ENCODE measurements at places on chromosomes 2 and 18.

DNA sequence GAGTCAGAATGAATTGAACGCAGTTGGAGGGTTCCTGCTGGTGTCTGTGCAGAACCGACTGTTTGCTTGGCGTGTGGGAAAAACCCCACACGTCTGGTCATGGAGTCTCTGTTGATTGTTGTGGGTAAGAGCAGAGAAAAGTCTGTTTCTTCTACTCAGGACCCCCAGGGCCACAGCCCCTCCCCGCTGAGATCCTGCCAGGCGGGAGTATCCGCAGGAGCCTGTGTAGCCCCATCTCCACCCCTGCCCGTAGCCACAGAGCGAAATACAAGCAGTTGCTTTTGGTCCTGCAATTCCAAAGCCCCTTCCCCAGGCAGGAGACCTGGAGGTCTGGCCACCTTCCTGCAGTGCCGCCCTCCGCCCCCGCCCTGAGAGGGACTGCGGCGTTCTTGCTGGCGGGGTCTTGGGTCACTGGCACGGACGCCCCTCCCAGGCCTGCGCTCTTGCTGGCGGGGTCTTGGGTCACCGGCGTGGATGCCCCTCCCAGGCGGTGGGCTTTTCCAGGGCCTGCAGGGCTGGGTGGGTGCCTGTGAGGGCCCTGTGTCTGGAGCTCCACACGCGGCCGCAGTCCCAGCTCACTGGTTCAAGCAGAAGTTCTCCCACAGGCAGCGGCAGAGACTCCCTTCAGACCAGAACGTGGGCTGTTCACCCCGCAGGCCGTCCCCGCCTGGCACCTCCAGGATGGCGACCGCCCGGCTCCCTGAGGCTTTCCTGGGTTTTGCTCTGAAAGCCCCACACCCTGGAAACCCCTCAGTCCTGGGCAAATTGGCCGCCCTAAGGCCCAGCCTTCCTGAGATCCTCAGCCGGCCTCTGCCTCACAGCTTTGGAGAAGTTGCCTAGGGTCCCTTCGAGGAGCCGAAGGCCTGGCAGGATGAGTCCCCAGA lies 76.0 kb upstream of the CTDP1 start:
- no peak for DNase-seq

DNA sequence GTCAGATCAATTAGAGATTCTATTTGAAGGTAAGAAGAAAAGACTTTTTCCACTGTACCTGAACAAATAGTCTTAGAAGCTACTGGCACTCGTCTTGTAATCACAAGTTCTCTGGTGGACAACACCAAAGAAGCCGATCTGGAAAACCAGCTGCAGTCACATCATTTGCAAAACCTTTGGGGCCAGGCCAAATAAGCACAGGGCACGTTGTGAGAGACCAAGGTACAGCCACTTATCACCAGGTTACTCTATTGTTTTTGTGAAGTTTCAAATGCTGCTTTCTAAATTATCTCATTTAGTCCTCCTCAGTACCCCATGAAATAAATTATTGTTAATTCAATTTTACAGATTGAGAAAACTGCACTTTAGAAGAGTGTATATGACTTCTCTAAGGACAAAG lies 18.5 kb downstream of the ROCK1 start:
- no peak for DNase-seq

- DNase-seq: no peak
These were observed 150.8 kb upstream of the SPATS2L start for GRCh38 chr2:200155652-200156051.

- DNase-seq: no peak
These were observed 51.4 kb upstream of the MAP4K3 start for GRCh38 chr2:39488450-39488849.

GRCh38 chr2:55587-56448 lies 9.5 kb upstream of the FAM110C start:
- no peak for DNase-seq

GRCh38 chr2:206670531-206671319 lies 28.4 kb downstream of the FAM237A start:
- no peak for DNase-seq

GRCh38 chr18:12904012-12904516 lies 20.0 kb upstream of the PTPN2 start:
- peak; percentile 54 for DNase-seq

GRCh38 chr2:233912691-233913423 lies 4.3 kb upstream of the TRPM8 start:
- DNase-seq: no peak

DNA sequence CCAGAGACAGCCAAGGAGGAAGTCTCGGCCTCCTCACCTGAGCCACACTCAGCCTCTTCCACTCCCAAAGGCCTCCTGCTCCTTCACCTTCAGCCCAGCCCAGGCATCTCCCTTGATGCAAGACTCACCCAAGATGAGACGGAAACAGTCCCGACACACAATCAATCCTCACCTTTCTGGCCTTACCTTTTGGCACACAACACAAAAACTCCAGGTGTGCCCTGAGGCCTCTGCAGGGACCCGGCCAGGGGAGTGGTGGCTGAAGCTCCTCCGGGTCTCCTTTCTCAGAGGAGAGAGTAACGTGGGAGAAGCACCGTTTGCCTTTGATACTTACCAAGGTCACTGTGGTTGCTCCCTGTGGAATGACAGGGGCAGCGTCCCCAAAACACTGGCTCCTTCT lies 23.8 kb upstream of the EFHD1 start:
- no peak for DNase-seq

GRCh38 chr2:112182581-112183034 lies 44.4 kb downstream of the FBLN7 start:
- peak; percentile 36 for DNase-seq

DNA sequence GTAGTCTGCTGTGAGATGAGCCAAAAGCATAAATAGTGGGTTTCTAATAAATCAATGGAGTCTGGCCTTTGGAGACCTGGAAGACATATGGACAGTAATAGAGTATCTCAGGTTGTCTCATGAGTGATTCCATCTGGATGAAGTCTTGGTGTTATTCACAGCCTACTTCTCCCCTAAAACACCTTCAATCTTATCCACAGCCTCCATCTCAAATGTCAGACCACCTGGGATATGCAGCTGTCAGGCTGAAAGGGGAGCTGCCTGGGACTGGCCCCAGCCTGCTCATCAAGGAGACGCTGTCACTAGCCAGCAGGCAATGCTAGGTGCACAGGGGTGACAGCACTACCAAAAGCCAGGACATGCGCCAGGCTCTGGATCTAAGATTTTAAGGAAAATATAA lies 684.0 kb upstream of the ZEB2 start:
- DNase-seq: no peak

DNA sequence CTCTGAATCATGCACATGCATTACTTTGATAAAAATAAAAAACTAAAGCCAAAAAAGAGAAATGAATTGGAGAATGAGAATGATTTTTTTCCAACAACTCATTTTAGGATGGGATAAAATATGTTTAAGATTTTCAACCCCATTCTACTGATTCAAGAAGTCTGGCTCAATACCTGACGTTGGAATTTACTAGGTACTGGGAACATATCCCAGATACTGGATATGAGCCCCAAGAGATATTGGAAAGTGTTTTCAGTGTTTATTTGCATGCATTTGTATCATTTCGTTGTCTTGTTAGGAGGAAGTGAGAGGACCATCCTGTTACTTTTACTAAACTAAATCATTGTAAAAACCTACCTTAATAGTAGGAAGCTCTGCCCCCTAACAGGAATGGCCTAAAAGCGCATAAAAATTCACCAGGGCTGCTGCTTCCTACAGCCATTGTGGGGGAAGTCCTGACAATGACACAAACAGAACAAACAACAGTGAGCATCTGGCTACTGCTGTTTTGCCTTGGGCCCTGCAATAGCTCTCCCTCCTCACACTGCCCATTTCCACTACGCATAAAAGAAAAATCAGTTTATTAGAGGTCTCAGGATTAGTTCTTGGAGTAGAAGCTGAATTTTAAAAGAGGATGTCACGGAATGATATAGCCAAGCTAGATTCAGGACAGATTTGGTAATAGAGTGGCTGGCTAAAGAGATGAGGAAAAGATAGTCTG lies 35.2 kb downstream of the ANKAR start:
- no peak for DNase-seq

DNA sequence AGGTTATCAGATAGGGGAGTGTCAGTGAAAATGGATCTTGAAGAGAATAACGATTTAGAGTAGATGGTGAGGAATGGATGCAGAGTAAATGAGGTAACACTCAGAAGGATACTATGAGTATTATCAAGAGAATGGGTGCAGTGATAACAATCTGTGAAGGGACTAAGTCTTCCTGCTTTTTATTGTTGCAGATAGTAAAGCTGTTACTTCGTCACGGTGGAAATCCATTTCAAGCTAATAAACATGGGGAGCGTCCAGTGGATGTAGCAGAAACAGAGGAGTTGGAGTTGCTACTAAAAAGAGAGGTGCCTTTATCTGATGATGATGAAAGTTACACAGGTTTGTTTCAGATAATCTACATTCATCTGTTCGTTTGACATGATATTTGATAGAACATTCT lies 85.1 kb downstream of the ANKRD12 start:
- no peak for DNase-seq

- DNase-seq: no peak
These were observed 203.3 kb downstream of the TCF4 start for GRCh38 chr18:55384551-55385275.

GRCh38 chr2:231925303-231926179 lies 655 bp downstream of the NPPC start:
- DNase-seq: peak; percentile 68

GRCh38 chr2:23042216-23042906 lies 342.6 kb upstream of the KLHL29 start:
- DNase-seq: no peak

GRCh38 chr2:188324067-188324466 lies 32.4 kb downstream of the GULP1 start:
- no peak for DNase-seq

- no peak for DNase-seq
These were observed 78.7 kb downstream of the DGKD start for GRCh38 chr2:233433029-233433428.

DNA sequence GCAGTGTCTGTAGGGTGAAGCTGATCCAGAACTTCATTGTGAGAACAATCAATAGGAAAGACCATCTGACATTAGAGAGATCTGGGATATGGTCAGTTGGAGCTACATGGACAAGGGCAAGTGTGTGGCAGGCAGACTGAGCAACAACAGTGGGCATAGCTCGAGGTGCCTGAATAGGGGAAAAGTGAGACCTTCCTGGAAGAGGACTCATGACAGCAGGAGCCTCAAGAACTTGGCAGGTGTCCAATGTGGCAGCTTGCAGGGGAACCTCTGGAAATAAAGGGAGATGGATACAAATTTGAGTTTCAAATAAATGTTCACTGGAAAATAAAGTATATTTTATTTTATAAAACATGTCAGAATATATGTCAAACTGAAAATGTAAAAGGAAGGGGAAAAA lies 117.9 kb downstream of the TANC1 start:
- DNase-seq: no peak

DNA sequence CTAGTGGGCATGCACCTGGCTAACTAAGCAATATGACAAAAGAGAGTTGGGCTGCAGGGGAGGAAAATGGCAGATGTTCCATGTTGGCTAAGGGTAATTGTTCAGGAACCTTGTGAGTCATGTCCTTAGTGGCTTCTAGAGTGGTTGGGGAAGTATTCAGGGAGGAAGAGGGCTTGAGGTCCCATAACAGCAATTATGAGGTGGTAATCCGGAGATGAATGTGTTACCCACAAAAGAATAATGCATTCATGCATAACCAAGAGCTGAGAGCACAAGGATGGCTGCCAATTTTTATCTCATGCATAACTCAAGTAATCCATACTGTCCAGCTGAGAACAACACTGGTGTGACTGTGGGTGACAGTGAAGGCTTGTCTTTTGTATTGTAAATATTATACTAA lies 42.9 kb downstream of the TMEFF2 start:
- no peak for DNase-seq

- peak; percentile 66 for DNase-seq
These were observed 33.6 kb downstream of the PLCL1 start for GRCh38 chr2:197838036-197838435.

DNA sequence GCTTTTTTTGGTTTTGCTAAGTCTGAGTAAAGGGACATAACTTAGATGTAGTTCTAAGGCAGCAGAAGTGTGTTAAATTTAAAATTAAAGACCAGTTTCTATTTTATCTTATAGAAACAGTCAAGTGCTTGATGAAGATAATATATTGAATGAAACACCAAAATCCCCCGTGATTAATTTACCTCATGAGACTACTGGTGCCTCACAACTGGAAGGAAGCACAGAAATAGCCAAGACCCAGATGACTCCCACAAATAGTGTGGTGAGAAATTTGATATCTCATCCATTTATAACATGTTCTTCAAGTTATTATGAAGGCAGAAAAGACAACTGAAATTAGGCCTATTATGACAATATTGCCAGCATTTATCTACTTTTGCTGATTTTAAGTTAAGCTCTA lies 45.6 kb downstream of the APLF start:
- no peak for DNase-seq

- DNase-seq: no peak
These were observed 5.0 kb downstream of the RUFY4 start for GRCh38 chr2:218074031-218074430.

- no peak for DNase-seq
These were observed 370.2 kb upstream of the LYPD1 start for GRCh38 chr2:133040170-133040569.

DNA sequence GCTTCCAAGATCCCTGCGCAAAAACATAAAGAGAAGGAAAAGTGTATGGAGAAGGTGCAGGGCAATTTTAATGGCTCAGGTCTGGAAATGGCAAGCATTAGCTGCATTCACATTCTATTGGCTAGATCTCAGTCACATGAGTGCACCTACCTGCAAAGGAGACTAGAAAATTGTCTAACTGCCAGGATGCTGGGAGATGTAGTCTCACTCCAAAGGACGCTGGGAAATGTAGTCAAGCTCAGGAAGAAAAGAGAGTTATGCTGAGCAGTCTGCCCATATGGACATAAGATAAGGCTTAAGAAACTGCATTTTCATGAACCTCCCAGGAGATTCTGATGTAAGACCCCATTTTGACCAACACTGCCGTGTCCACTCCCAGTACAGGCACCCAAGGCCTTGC lies 9.5 kb upstream of the KLHL29 start:
- DNase-seq: no peak

DNA sequence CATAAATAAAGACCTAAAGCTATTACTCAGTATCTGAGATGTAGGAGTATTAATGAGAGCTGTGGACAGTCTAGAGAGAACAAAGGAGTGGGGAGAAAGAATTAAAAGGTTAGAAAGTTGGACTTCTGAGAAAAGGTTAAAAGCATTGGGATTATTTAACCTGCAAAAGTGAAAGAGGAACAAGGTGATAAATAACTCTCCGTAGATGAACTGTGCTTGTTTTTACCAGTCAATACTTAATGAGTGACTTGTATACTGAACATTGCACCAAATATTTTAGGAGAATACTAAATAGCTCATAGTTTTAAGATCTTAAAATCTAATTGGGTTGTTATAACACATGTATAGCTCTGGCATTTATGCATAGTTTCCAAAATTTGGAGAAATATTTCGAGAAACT lies 137.5 kb downstream of the GPD2 start:
- no peak for DNase-seq

Data from CD8-positive, alpha-beta T cell (primary cell).